ENCODE measurements at places on chromosomes 1 and 21.

GRCh38 chr21:35517865-35518264 is 468.8 kb upstream of the RUNX1 start:
- DNase-seq, result no peak

DNA sequence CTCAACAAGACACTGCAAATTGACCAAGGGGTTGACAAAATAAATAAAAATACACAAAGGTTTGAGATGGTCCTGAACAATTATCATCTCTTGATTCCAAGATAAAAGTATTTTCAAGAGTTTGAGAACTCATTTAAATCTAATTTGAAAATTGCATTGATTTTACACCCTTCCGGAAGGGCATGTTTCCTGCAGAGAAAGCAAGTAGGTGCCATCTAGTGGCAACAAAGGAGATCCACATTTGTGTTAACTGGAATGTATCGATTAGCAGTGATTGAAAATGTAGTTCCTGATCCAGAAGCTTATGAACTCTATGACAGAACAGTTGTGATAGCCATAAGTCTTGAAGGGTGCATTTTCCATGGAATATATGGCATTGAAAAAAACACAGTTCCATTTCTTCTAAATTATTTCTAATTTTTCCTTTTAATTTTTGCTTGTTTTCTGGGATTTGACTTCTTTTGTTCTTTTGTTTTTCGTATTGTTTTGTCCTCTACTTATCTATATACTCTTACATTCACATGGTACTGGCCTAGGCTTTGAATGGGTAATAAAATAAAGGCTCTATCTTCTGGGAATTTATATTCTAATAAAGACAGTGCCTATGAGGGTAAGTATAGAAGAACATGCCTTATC is 143.7 kb downstream of the DNM3 start:
- no peak for DNase-seq

DNA sequence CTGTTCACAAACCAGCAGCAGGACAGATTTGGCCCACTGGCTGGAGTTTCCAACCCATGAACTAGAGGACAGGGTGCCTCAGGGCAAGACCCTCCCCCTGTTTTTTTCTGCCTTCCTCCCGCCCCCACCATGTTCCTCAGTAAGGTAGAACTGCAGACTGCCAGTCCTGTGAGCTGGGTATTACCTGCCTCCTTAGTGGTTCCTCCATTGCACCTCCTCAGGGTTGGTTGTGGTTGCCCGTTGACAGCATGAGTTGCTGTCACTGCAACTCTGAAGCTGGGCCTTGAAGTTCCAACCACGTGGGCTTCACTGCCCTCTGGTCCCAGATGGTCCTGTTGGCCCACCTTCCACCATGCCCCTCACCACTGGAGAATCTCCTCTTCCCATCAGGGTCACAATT is 28.8 kb downstream of the TENT5C start:
- no peak for DNase-seq

DNA sequence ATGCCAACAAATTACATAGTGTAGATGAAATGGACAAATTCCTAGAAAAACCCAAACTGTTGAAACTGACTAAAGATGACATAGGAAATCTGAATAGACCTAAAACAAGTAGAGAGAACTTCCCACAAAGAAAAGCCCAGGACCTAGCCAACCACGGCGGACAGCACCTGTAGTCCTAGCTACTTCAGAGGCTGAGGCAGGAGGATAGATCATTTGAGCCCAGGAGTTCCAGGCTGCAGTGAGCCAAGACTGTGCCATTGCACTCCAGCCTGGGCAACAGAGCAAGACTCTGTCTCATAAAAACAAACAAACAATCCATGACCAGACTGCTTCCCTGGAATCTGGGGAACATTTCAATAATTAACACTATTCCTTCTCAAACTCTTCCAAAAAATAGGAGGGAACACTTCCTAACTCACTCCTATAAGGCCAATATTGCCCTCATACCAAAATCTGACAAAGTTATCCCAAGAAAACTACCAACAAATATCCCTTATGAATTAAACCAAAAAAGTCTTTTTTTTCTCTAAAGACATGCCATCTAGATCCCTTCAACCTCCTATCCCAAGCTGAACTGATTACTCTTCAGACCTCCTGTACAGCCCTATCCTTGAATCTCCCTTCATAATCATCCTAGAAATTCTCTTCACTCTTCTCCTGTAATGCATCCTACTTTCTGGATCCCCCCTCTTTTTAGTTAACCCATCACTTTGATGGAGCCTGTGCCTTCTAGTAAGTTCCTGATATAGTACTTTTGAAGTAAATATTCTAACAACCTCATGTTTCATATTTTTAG is 15.5 kb downstream of the ZNF644 start:
- DNase-seq, result no peak

GRCh38 chr1:68327414-68327813 is 95.1 kb upstream of the WLS start:
- DNase-seq, result no peak

GRCh38 chr1:99672038-99672437 is 26.1 kb downstream of the PALMD start:
- no peak for DNase-seq

Measured in central memory CD8-positive, alpha-beta T cell (primary cell).